ENCODE measurements at places on chromosomes 13 and 19.

- DNase-seq = no peak
These were observed 384 bp downstream of the TRAPPC2B start for GRCh38 chr19:57363688-57364181.

DNA sequence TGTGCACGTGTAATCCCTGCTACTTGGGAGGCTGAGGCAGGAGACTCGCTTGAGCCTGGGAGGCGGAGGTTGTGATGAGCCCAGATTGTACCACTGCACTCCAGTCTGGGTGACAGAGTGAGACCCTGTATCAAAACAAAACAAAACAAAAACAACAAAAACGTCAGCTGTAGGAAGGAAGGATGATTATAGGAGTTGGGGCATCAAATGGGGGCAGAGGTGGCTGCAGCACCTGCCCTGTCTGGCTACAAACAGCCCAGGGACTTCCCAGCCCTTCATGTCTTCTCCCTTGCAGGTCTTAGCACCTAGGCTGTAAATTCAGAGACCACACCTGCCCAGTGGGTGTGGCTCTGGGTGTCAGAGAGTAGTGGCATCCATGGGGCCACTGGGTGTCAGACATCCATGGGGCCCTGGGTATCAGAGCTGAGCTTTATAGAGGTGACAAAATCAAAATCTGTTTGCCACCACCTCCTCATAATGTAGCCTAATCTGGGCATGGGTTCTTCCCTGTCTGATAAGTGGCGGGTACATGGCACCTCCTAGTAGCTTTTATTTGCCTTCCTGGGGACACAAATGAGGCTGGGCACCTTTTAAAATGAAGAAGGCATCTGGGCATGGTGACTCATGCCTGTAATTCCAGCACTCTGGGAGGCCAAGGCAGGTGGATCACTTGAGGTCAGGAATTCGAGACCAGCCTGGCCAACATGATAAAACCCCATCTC lies 4.7 kb upstream of the B3GNT3 start:
- DNase-seq = no peak

- DNase-seq = no peak
These were observed 31.0 kb downstream of the THSD1 start for GRCh38 chr13:52374873-52375411.

- DNase-seq = no peak
These were observed 41.4 kb upstream of the ZNF83 start for GRCh38 chr19:52679598-52679997.

DNA sequence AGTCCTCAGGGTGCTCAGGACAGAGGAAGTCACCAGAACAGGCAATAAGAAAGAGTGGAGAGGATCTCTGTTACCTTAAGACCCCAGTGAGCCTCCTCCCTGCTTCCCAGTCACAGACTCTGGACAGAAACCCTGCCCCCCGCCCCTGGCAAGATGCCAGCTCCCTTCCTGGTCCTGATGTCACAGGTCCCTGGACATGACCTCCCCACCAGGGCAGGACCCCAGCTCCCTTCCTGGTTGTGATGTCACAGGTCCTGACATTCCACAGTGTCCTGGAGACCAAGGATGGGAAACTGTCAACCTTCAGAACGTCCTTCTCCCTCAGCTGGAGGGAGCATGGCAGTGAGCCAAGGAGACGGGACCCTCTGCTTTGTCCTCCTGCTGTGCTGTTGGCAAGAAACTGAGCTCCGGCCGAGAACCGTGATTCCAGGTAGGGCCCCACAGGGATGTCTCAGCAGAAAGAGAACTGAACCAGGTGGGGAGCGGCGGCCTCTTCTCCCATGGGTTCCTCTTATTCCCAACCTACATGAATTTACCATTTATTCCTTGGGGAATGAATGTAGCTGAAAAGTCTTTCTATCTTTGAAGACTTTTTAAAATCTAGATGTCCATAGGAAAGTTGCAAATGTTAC lies at the start of gene SPACA7:
Gene SPACA7 (plus strand): TSS at position 306 of the 632 bp plus-strand sequence. CDS start 31 bp downstream, at position 337.
- DNase-seq = no peak

GRCh38 chr13:21670006-21670882 lies 629 bp upstream of the FGF9 start:
- peak; percentile 83 for DNase-seq

GRCh38 chr13:52644108-52644507 lies 1.9 kb downstream of the HNRNPA1L2 start:
- no peak for DNase-seq

GRCh38 chr13:77724092-77724491 lies 26.6 kb downstream of the SLAIN1 start:
- DNase-seq = no peak

- no peak for DNase-seq
These were observed 12.9 kb downstream of the NOVA2 start for GRCh38 chr19:45960595-45961235.

DNA sequence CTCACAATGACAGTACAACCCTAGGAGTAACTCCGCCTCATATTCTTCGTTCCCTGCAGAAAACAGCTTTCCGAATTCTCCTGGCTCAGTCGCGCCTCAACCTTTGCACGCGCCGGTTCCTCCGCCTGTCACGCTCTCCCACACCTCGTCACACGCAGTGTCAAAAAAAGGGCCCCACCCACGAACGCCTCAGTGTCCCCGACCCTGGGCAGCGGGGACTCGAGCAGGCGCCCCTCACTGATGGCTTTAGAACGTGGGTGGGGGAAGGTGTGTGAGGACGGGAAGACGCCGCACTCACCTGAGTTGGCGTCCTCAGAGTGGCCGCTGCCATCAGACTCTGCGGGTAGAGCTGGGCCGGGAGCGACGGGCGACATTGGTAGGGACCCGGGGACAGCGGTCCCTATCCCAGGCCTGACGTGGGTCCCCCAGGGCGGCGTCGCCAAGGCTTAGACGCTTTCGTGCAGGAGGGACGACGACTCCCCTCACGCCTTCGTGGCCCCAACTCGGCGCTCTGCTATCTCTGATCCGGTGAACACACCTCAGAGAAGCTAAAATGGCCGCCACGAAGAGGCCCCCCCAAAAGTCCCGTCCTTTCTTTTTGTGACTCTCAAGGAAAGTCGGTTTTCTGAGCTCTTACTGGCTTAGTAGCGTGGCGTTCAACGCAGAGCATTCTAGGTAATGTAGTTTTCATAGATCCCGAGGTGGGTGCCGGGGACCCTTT lies at the start of gene ZNF154:
Gene ZNF154 (minus strand): TSS at position 564 of the 721 bp plus-strand sequence. CDS start 233 bp downstream, at position 331.
- peak; percentile 87 for DNase-seq

DNA sequence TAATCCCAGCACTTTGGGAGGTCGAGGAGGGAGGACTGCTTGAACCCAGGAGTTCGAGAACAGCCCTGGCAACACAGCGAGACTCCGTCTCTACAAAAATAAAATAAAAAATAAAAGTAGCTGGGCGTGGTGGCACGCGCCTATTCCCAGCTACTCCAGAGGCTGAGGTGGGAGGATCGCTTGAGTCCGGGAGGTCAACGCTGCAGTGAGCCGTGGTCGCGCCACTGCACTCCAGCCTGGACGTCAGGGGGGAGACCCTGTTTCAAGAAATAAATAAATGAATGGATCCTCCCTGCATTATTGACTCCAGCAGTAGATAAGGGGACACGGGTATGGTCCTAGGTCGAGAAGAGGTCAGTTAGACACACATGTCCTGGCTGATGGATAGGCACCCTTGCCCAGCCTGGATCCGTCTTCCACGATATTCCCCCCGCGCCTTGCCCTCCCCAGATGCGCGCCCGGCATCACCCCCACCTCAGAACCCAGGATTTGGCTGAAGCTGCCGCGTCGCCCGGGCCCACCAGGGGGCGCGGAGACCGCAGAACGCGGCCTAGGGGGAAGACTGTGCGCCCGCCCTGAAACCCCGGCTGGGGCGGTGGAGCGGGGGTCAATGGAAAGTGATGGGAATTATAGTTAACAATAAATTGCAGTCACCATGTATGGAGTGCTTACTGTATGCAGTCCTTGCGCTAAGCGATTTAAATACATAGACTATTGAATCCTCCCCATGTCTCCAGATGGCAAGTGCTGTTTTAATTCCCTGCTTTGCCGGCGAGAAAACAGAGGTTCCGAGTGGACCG lies 2.1 kb upstream of the HOOK2 start:
- DNase-seq = peak; percentile 90

- no peak for DNase-seq
These were observed 30.5 kb downstream of the ZNF701 start for GRCh38 chr19:52600639-52601024.

- no peak for DNase-seq
These were observed 15.3 kb upstream of the COLGALT1 start for GRCh38 chr19:17540174-17540573.

GRCh38 chr19:4455719-4456475 lies 1.7 kb downstream of the UBXN6 start:
- DNase-seq = peak; percentile 82

GRCh38 chr13:80131204-80131603 lies 209.7 kb downstream of the SPRY2 start:
- peak; percentile 69 for DNase-seq

DNA sequence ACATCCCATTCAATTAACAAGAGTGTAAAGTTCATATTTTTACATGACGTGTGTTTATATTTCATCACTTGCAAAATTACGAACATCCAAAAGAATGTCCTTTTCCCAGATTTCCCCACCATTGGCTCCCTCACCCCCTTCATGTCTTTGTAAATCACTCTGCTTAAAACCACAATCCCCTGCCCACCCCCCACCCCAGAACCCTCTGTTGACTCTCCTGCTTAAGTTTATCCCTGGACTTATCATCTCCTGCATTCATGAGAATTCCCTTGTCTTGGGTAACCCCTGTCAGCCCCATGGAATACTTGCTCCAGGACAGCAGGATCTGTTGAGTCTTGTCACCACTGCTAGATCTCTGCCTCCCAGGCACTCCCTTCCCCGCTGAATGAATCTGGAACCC lies 109.9 kb downstream of the COL4A1 start:
- no peak for DNase-seq

DNA sequence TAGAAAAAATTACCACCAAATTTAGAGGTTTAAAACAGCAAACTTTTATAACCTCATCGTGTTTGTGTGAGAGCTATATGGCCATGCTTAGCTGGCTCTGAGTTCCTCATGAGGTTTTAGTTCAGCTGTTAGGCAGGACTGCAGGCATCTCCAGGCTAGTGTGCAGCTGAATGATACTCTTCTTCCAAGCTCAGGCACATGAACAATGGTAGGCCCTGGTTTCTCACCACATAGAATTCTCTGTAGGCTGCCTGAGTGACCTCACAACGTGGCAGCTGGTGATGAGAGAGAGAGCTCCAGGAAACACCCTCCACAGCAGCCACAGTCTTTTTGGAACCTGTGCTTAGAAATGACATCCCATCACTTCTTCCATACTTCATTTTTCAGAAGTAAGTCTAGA lies 540.6 kb upstream of the MIR17HG start:
- DNase-seq = peak; percentile 60

DNA sequence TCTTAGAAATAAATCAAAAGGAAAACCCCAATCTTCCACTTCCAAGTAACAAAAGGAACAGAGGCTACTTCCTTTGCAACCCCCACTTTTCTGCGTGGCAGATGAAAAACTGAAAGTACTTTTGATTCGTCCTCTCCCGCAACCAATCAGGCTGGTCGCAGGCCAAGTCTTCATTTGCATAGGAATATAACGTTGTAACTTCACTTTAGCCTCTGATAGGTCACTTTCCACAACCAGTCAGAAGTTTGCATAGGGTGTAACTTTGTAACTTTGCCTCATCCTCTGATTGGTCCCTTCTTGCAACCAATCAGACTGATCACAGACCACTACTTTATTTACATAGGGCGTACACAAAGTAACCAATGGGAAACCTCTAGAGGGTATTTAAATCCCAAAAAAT lies 37.2 kb downstream of the TGDS start:
- no peak for DNase-seq

DNA sequence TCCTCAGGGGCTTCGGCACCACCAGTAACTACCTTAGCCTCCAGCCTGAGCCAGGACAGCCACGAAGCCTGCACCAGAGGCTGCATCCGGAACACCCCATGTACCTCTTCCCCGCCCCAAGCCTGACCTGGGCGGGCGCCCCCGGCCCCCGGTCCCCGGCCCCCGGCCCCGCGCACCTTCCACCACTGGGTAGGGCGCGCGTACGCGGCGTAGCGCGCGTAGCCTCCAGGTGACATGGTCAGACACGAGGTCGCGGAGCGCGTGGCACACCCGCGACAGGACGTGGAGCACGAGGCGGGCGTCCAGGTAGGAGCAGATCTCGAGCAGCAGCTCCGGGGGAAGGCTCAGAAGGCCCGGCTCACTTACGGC lies 450 bp downstream of the FBXW9 start:
- DNase-seq = no peak
